ENCODE measurements at places on chromosomes 3 and 15. TPM values are rescaled to one million over a fixed set of nuclear protein-coding genes. Genes with fewer than 3 reads are reported as not detected.
A peak's percentile ranks its signal among the peaks of the same experiment; 100 is the strongest.

The CELF6 gene
- 0.40 TPM for total RNA-seq

DNA sequence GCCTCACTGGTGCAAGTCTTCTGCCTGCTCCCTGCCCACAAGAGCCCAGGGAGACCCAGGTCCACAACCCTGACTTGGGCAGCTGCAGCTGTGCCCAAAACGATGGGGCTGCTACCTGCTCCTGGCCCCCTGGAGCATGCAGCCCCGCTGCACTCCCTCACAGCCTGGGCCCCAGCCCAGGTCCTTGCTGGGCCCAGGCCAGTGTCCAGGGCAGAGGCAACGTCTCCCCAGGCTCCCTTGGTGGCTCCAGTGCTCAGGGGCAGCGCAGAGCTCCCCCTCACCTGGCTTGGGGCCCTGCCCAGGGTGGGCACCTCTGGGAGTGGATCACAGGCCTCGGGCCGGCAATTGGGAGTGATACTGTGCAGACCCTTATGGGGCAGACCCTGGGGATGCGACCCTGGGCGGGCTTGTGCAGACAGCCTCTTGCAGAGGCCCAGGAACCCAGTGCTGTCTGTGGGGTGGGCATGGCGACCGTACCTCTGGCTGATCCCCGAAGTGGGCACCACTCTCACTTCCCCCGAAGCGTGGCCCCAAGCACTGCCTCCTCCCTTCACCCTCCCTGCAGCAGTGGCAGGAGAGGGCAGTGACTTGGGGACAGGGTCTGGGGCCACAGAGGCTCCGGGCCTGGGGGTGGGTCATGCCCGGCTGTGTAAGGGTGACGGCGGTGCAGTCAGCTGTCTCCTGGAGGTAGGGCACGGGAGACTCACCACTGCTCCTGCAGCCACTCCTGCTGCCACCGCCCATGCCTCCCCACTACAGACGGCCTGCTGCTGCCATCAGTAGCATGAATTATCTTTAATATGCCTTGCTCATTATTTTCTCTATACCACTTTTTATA is 255.9 kb downstream of the DOCK3 start:
- peaks cover 14% of the 10 kb centered on the region for H3K27me3 ChIP-seq
- H3K27ac ChIP-seq, result no peak overlapping the region
- H3K36me3 ChIP-seq, result peaks cover 7% of the 10 kb centered on the region
- peaks cover 12% of the 10 kb centered on the region for H3K4me1 ChIP-seq

DNA sequence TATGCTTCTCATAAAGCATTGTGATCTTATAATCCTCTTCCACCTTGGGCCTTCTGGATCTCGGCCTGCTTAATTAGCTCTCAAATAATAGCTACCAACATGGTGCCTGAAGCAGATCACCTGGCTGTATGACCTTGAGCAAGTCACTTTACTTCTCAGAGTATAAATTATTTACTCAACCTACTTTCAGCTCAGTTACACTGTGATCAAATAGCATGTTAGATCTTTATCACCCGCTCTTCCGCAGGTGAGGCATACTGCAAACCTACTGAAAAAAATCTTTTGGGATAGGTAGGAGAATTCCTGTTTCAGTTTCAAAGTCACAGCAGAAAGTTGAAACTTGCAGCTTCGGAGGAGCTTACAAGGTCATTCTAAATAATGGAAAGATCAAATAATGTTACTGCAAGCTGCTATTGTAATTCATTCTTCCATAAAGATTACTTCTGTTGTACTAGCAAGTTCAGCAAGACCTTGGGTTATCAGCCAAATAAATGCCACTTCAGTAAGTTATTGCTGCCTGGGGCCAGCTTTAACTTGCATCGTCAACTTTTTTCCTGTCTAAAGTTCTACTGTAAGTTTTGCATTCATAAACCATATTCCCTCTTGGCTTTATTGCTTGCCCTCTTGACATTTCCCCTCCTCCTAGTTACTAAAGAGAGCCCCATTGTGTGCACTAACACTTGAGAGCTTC is 268.4 kb upstream of the ATP11B start:
- DNase-seq, result no peak
- H3K27ac ChIP-seq, result no peak overlapping the region
- no peaks in the 10 kb centered on the region for H3K4me1 ChIP-seq
- peaks cover 8% of the 10 kb centered on the region for H3K27me3 ChIP-seq
- H3K4me3 ChIP-seq, result no peak overlapping the region
- no peaks in the 10 kb centered on the region for H3K36me3 ChIP-seq

- H3K36me3 ChIP-seq, result no peaks in the 10 kb centered on the region
- H3K27me3 ChIP-seq, result no peaks in the 10 kb centered on the region
- DNase-seq, result peak; percentile 46
These were observed 25.4 kb upstream of the SRP14 start for GRCh38 chr15:40064231-40064894.

GRCh38 chr3:102979191-102979590 is 544.4 kb downstream of the ZPLD1 start:
- no peaks in the 10 kb centered on the region for H3K27me3 ChIP-seq
- H3K27ac ChIP-seq, result no peak overlapping the region
- no peak for DNase-seq
- no peaks in the 10 kb centered on the region for H3K4me1 ChIP-seq
- no peaks in the 10 kb centered on the region for H3K36me3 ChIP-seq

DNA sequence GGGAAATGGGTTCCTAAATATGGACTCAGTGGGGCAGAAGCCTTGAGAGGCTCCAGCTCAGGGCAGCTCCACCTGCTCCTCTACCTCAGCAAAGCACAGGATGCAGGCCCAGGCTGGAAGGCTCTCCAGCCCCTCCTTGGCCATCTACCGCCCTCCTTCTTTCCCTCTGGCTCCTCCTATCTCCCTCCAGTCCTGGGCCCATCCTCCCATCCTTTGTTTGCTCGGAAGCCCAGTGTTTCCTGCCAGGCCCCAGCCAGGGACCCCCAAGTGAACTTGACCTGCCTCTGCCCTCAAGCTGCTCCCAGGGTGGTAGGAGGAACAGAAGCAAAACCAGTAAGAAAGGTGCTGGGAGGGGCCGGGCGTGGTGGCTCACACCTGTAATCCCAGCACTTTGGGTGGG is 20.1 kb downstream of the MAPKAPK3 start:
- peaks cover 68% of the 10 kb centered on the region for H3K4me1 ChIP-seq
- H3K36me3 ChIP-seq, result peaks cover 38% of the 10 kb centered on the region
- H3K4me3 ChIP-seq, result no peak overlapping the region

The U2SURP gene
- total RNA-seq, result 208 TPM

- no peak overlapping the region for H3K27ac ChIP-seq
- H3K4me1 ChIP-seq, result no peaks in the 10 kb centered on the region
- peaks cover 2% of the 10 kb centered on the region for H3K27me3 ChIP-seq
- no peak for DNase-seq
- no peak overlapping the region for H3K4me3 ChIP-seq
These were observed 8.1 kb downstream of the PGBD4 start for GRCh38 chr15:34109797-34110663.

DNA sequence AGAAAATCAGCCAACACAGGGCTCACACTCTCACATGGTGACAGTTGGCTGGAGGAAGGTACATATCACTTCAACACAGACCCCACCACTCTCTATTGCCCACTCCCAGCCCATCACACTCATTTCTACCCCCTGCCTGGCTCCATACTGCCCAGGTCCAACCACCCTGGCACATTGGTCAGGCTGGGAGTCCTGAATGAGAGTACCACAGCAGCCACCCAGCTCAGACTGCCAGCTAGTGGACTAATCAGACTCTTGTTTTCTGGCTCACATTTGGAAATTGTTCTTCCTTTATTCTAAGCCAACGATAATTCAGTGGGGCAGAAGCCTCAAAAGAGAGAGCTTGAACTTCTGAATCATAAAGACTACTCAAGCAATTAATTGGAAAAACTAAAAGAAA is 20.0 kb downstream of the MRPL46 start:
- no peak overlapping the region for H3K27ac ChIP-seq
- H3K4me1 ChIP-seq, result peaks cover 4% of the 10 kb centered on the region
- DNase-seq, result no peak

- H3K36me3 ChIP-seq, result peaks cover 3% of the 10 kb centered on the region
- H3K27ac ChIP-seq, result no peak overlapping the region
- DNase-seq, result no peak
- H3K4me3 ChIP-seq, result no peak overlapping the region
These were observed 171.8 kb upstream of the LPP start for GRCh38 chr3:187982142-187982541.

The FGD5 gene
- not detected for total RNA-seq

- no peak overlapping the region for H3K4me3 ChIP-seq
- H3K4me1 ChIP-seq, result peaks cover 48% of the 10 kb centered on the region
- no peaks in the 10 kb centered on the region for H3K27me3 ChIP-seq
- H3K27ac ChIP-seq, result no peak overlapping the region
- peak; percentile 35 for DNase-seq
- peaks cover 31% of the 10 kb centered on the region for H3K36me3 ChIP-seq
These were observed 76.7 kb downstream of the AAGAB start for GRCh38 chr15:67177752-67178151.

- DNase-seq, result no peak
- no peak overlapping the region for H3K27ac ChIP-seq
- no peaks in the 10 kb centered on the region for H3K4me1 ChIP-seq
- no peaks in the 10 kb centered on the region for H3K27me3 ChIP-seq
- H3K36me3 ChIP-seq, result peaks cover 3% of the 10 kb centered on the region
These were observed 7.5 kb upstream of the RHO start for GRCh38 chr3:129520960-129521359.

DNA sequence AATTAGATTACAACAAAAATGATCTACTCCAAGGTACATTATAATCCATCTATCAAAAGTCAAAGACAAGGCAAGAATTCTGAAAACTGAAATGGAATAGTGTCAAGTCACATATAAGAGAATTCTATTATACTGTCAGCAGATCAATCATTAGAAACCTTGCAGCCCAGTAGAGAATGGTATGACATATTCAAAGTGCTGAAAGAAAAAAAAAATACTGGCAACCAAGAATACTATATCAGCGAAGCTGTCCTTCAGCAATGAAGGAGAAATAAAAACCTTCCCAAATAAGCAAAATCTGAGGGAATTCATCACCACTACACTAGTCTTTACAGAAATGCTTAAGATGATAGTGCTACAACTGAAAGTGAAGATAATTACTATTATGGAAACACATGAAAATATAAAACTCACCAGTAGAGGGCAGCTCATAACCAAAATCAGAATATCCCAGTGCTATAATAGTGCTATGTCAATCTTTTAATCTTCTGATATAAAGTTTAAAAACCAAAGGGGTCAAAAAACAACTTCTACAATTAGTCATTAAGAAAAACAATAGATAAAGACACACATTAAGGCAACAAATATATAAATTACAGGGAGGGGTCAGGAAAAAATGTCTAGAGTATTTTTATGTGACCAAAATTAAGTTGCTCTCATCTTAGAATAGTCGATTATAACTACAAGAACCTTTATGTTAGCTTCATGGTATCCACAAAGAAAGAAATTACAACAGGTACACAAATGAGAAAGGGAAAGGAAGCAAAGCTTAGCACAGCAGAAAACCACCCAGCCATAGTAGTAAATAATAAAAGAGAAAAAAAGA is 190.7 kb upstream of the CNTN6 start:
- H3K36me3 ChIP-seq, result no peaks in the 10 kb centered on the region
- no peak overlapping the region for H3K27ac ChIP-seq
- DNase-seq, result no peak

DNA sequence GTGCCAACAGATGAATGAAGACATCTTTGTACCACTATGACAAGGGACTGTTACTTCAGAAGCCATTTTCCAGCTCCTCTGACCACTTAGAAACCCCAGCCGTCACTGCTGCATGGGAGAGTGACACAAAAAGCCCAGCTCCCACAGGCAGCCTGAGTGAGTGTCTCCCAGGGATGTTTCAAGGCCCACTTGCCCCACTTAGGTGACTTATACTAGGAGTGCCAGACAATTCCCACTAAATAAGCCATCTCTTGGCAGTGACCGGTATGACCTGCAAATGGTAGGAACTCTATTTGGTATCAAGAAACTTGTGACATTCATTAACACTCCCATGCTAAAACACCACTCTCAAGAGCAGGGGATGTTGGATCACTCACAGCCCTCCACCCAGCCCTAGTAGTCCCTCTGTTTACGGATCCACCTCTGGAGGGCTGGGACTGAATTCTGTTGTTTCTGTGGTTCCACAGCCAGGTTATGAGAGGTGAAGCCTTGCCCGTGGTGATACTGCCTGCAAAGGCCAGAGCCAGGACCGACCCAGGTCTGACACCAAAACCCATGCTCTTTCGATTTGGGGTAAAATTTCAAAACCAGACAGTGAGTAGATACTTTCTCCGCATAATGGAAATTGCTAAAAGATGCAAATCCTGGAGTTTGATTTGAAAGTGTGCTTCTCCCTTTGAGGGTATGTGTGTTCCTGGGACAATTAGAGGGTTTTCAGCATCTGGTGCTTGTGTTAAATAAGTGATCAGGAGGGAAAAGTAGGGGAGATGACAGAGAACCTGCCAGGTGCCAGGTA is 14.5 kb downstream of the RBP1 start:
- DNase-seq, result no peak
- H3K27me3 ChIP-seq, result no peaks in the 10 kb centered on the region
- no peaks in the 10 kb centered on the region for H3K4me1 ChIP-seq
- H3K4me3 ChIP-seq, result no peak overlapping the region
- no peak overlapping the region for H3K27ac ChIP-seq
- no peaks in the 10 kb centered on the region for H3K36me3 ChIP-seq

- DNase-seq, result peak; percentile 81
- peaks cover 82% of the 10 kb centered on the region for H3K4me1 ChIP-seq
- peak overlapping the region; percentile 10 for H3K4me3 ChIP-seq
- H3K27ac ChIP-seq, result peak overlapping the region; percentile 100
These were observed 16.8 kb downstream of the HEMK1 start for GRCh38 chr3:50585919-50586762.

The KCNAB1 gene
- total RNA-seq, result not detected

The ACTRT3 gene
- 0.40 TPM for total RNA-seq

GRCh38 chr3:133695560-133696171 is 33.9 kb upstream of the TOPBP1 start:
- no peaks in the 10 kb centered on the region for H3K36me3 ChIP-seq
- H3K27me3 ChIP-seq, result peaks cover 2% of the 10 kb centered on the region
- H3K4me3 ChIP-seq, result no peak overlapping the region
- no peak for DNase-seq
- H3K27ac ChIP-seq, result no peak overlapping the region

GRCh38 chr15:50333229-50333628 is 21.8 kb downstream of the GABPB1 start:
- no peak overlapping the region for H3K27ac ChIP-seq
- H3K36me3 ChIP-seq, result peaks cover 11% of the 10 kb centered on the region
- no peaks in the 10 kb centered on the region for H3K27me3 ChIP-seq
- peaks cover 27% of the 10 kb centered on the region for H3K4me1 ChIP-seq
- DNase-seq, result no peak

DNA sequence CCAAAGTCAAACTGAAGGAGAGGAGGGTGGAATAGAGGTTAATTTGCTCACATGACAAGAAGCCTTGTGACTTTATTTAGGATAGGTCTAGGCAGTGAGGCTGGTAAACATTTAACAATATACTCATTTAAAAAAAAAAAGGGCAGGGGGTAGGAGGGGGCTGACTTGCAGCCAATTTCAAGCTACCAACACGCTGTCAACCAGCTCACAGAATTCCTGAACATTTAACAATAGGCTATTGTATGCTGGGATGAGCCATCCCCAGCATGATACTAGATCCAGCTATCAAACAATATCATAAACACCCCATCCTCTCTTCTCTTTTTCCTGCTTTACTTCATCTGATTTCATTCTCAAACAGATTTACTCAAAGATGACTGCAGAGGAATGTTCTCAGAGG is 1096.3 kb upstream of the CFAP20DC start:
- H3K27ac ChIP-seq, result no peak overlapping the region
- no peak overlapping the region for H3K4me3 ChIP-seq
- peaks cover 7% of the 10 kb centered on the region for H3K4me1 ChIP-seq
- no peaks in the 10 kb centered on the region for H3K27me3 ChIP-seq
